ENCODE measurements at places on chromosomes 7 and 10.

- DNase-seq = peak; percentile 66
These were observed 129.8 kb upstream of the TMEM229A start for GRCh38 chr7:124162667-124163066.

DNA sequence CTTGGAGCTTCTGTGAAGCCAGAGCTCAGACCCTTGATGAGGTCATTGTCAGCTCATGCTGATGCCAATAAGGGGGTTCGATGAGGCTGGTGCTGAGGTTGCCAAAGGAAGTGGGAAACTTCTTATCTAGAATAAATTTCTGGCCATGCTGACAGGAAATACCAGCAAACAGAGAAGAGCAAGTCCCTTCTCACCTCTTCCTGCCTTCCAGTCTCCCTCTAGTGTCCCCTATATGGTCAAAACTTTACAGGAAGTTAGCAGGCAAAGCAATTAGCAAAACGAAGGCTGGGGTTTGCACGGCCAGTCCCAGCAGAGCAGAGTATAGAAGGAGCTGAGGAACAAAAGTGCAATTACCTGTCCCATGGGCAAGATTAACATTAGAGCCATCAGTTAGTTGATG is 15.1 kb upstream of the NEUROG3 start:
- no peak for DNase-seq

GRCh38 chr10:74307061-74307651 is 156.1 kb downstream of the ADK start:
- no peak for DNase-seq

DNA sequence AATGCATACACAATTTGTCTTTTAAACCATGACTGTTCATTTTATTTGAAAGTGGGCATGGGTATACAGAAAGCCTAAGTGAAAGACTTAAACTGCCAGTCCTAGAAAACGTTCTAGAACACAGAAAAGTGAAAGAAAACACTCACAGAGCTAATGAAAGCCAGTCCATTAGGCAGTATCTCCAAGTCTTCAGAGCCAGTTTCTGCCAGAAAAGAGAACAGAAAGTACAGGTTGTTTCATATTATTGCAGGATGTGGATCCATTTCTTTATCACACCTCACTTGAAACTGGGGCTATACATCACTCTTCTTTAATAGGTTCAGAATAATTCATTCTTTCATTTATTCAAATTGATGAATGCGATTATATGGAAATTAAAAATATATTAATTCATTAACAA is 7.7 kb downstream of the PON1 start:
- no peak for DNase-seq

GRCh38 chr7:40232242-40232893 is 97.6 kb downstream of the SUGCT start:
- DNase-seq = peak; percentile 64

DNA sequence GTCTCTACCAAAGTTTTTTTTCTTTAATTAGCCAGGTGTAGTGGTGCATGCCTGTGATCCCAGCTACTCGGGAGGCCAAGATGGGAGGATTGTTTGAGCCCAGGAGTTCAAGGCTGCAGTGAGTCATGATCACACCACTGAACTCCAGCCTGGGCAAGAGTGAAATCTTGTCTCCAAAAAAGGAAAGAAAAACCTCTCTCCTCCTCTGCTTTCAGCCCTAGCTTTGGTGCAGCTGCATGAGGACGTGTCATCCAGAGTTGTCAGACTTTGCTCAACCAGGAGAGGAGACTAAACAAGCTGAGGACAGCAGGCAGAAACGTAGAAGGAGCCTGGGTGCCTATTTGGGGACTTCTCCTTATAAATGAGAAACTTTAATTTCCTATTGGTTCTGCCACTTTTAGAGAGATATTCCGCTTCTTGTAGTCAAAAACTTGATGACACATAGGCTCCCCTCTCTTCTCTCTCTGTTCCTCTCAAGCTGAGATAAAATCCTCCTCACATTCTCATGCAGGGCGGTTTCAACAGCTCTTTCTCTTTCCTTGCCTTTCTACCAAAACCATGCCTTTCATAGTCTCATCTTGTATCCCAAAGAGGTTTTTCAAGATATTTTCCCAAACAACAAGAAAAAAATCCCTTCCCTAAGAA is 205.4 kb downstream of the ARHGAP12 start:
- DNase-seq = no peak

GRCh38 chr10:44949915-44950314 is 9.7 kb upstream of the RASSF4 start:
- DNase-seq = no peak

DNA sequence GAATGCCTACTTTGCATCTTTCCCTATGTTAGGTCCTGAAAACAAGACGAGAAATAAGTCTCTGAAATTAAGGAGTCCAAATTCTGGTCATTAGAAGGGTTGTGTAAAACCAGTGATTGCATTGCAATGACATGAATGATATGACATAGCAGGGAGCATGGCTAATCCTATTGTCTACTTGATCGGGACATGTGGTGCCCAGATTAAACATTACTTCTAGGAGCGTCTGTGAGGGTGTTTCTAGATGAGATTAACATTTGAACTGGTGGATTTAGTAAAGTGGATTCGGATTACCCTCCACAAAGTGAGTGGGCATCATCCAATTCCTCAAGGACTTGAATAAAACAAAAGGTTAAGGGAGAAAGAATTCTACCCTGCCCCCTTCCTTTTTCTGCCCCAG is 434.9 kb upstream of the KLF6 start:
- no peak for DNase-seq

DNA sequence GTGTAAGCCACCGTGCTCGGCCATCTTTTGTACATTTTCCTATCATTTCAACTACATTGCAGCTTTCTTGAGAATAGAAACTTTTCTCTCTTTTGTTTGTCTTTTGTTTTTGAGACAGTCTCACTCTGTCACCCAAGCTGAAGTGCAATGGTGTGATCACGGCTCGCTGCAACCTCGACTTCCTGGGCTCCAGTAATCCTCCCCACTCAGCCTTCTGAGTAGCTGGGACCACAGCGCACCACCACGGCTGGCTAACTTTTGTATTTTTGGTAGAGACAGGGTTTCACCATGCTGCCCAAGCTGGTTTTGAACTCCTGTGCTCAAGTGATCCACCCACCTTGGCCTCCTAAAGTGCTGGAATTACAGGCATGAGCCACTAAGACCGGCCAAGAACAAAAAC is 31.3 kb upstream of the DAGLB start:
- DNase-seq = no peak

DNA sequence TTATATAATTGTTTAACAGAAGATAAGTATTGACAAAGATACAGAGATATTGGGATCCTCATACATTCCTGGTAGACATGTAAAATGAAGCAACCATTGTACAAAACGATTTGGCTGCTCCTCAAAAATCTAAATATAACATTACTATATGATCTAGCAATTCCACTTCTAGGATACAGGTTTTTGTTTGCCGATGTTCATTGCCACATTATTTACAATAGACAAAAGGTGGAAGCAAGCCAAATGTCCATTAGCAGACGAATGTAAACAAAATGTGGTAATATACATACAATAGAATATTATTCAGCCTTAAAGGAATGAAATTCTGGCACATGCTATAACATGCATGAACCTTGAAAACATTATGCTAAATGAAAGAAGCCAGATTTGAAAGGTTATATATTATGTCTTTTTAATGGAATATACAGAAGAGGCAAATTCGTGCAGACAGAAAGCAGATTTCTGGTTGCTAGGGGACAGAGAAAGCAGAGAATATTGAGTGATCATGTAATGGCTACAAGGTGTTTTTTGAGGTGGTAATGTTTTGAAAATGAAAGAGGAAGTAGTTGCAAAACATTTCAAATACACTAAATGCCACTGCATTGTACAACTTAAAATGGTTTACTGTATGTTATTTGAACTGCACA is 44.9 kb downstream of the POLR1F start:
- DNase-seq = no peak

- DNase-seq = no peak
These were observed 133.1 kb downstream of the SNX13 start for GRCh38 chr7:17807242-17807641.

DNA sequence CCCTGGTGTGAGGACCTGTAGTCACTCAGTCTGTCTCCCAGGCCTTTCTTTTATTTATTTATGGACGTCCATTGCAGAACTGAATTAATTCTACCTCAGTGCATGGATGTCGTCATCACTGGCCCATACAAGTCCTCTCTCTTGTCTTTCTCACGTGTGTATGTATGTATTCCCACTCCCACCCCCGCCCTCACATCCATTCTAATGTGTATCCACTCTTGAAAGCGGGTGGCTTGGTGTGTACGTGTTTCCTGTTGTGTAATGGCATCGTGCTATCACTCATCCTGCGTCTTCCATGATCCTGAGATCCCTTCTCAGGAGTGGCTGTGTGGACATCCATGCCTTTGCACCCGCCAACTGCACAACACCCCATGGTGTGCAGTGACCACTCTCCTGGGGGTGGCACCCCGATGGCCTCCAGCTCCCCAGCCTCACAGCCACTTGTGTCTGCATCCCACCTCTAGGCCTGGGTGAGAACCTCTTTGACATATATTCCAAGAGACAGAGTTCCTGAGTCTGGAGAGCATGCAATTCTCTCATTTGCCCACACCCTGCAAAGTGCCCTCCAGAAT is 3.0 kb upstream of the AOC1 start:
- DNase-seq = no peak

DNA sequence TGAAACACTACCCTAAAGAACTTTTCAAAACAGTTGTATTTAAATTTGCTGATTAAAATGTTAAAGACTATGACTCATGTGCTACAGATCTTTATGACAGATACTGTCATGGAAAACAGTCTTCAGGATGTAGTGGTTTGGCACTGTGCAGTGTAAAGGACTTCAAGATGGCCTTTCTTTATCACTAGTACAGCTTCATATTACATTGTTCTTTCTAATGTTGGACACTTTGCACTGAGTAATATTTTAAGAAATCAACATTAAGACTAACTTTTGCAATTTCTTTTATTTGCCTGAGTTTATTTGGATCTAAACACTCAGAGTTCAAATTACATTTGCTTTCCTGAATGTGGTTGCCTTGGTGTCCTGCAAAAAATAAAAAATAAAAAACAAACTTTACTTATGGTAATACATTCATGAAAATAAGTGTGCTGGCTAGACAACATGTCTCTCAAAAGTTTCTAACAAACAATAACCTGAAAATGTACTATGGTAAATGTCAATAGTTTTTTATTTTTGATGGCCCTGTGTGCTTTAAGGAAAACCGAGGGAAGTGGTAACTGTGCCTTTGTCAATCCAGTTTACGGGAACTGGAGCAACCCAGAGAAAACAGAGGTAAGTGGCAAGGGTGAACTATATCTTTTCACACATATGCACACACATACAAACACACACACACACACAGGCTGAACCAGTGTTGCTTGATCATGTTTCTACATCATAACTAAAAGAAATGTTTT is 85.9 kb upstream of the PLXDC2 start:
- no peak for DNase-seq

DNA sequence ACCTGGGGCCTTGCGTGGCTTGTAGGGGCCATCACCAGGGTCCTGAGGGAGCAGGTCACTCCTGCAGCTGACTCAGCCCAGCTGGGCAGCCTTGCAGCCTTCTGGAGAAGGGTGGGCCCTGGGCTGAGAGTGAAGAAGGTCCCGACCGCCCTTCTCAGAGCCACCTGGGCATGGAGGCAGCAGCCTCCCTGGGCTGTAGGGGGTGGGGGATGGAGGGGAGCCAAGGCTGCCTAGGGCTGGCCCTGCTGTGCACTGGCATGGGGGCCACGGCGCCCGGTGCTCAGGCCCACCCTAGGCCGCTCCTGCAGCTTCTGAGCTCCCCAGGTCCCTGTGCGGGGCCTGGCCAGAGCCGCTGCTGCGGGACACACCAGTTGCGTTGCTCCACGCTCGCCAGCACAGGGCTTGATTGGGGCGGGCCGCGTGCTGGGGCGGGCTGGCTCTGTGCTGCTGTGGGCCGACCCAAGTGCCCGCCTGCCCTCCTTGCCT is 63.6 kb upstream of the NKX6-2 start:
- no peak for DNase-seq

- peak; percentile 5 for DNase-seq
These were observed 38.4 kb downstream of the TWIST1 start for GRCh38 chr7:19079066-19079465.

DNA sequence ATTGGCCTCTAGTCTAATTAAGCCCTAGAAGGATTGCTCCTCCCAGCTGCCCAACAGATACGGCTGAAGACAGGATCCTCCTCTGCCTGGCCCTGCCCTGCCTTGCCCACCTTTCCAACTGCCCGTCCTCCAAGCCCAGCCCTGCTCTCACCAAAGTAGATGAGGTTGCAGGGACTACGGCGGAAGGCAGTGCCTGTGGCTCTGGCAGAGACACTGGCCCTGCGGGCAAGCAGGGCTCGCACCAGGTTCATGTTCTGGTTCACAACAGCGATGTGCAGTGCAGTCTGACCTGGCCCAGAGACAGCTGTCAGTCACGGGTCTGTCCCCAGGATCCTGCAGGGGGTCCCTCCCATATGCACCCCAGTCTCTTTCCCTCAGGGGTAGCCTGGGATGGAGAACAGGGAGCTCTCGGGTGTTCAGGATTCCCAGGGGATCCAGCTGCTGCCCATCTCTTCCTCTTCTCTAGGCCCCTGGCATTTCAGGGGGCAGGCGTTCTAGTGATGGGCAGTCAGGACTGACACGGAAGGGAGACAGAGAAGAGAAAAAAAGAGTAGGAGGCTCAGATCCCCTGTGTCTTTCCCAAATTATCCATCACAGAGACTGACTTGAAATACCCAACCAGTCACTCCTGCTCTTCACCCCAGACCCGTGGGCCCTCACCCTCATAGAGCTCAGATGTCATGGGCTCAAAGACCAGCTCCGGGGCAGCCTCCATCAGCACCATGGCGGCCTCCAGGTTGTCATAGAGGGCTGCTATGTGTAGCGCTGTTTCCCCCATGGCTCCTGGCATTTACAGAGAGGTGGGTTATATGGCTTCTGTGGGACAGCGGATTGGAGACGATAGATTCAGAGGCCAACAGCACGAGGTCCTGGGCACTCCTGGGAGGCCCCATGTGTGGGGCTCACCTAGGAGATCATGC is 8.3 kb downstream of the TRPV6 start:
- no peak for DNase-seq

DNA sequence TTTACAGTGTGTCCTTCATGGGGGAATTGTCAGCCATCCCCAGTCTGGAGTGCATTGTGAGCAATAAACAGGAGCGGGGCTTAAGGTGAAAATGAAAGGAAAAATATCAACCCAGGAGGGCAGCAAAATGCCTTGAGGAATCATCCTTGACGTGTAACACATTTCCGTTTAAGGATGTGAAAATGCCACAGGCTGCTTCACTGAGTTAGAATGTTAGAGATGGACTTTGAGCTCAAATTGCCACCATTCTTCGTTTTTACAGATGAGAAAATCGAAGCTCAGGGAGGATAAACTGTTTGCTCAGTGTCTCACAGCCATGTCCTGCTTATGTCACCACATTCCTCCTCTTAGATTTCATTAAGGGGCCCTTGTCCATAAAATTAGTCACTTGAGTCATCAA is 23.1 kb downstream of the SORCS3 start:
- DNase-seq = peak; percentile 2

DNA sequence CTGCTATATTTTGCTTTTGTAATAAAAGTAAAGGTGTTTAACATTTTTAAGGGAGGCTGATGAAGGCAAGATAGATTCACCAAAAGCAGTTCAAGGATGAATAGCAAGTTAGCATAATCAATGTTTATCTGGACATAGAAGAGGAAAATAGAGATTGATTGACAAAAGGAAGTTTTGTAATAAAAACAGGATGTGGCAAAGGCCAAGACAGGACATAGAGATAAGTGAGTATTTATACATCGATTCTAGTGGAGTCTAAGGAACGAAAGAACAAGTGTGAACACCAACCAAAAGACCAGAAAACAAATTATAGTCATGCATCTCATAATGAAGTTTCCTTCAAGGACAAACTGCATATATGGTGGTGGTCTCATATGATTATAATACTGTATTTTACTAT is 123.8 kb downstream of the CCDC71L start:
- no peak for DNase-seq

- no peak for DNase-seq
These were observed 377.6 kb downstream of the POM121L12 start for GRCh38 chr7:53413021-53413420.
